ENCODE measurements at places on chromosomes 13 and 19.

GRCh38 chr19:31249217-31249616, 100.0 kb downstream of the TSHZ3 start:
- no peak for DNase-seq

DNA sequence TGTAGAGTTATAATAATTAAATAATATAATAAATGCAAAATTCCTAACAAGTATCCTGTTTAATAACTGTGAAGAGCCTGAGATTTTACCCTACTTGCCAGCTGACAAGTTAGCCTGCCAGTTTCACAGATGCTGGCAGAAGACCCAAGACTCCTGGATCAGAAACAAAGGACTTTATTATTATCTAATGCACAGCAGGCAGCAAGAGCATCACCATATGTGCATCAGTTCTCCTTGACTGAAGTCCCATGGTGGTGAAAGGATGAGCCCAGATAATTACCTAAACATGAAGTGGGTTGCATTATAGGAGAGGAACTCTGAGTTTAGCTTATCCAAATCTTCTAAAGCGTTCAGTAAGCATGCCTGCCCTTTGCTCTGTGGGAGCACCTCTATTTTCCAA, 39.1 kb upstream of the MTIF3 start:
- DNase-seq, result no peak

DNA sequence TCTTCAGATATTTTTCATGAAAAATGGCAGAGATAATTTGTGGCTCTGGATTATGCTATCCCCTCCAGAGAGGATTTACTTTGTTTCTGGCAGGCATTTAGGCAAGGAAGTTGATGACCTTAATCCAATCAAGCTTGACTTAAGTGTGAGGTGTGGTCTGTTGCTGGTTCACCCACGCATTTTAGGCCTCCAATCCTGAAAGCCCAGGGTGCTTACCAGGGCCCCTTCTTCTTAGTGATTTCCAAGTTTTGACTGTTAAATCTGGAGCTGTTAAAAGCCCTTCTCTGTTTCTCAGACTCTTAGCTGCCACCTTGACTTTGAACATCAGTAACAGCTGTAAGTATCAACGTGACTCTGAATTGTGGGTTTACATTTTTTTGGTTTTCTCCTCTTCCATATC, 161.8 kb downstream of the DNAJC15 start:
- no peak for DNase-seq

DNA sequence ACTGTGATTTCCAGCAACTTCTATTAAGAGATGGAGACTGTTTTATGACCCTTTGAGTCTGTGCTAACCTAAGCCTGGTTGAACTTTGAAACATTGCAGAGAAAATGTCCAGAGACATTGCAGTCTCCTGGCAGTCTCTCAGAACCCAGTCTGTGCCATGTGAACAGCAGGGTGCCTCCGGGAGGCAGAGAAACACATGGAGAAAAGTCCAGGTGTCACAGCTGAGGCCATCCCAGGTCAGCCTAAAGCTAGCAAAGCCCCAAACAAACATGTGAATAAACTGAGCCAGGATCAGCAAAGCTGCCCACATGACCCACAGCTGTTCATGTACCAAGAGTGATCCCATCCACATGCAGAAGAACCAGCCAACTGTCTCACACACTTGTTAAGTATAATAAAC, 7.8 kb downstream of the CYP4F11 start:
- DNase-seq, result no peak

DNA sequence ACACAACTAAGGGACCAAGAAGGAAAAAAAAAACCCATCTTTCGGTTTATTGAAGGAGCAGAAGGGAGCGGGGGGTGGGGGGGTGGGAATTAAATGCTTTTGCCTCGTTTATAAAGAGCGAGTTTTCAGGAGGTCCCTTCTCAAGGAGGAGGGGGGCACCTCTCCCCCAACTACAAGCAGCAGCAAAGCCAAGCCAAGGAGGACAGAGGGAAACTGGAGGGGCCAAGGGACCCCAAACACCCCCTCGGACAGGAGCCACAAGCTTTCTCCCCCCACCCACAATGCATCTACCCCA, 2.4 kb downstream of the IRF2BP1 start:
- no peak for DNase-seq

DNA sequence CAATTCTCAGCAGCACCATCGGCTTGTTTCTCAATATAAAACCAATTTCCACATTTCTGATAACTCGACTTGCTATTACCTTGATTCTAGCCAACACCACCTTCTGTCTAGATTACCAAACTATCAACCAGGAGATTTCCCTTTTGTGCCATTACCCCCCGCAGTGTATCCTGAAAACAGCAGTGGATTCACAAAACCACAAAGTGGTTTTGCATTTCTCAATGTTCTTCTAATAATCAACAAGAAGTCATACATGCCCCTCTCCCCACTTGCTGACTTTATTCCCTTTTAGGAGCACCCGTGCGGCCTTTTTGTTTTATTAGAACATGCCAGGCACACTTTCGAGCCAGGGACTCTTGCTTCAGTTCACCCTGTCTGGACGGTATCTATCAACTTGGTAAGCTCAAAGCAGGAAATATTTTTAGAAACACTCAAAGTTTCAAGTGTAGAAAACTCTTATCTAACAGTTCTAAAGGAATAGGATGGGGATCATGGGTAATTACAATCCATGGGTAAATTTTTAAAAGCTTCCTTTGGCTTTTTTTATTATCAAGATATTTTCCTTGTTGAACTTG, 967.4 kb downstream of the EFNB2 start:
- DNase-seq, result no peak

DNA sequence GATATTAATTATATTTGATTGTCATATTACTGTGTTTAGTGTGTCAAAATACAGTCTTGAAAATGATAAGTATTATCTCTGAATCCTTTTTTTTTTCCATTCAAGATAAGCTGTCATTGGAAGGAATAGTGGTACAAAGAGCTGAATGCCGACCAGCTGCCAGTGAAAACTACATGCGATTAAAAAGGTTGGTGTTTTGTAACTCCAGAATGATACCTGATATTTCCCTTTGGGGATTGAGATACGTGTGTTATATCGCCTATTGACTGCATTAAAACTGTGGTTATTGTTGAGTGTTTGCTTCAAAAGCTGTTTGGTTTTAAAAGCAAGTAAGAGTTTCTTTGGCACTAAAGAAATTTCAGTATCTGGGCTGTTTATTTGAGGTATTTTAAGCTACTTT, 6.5 kb upstream of the KCTD4 start:
- no peak for DNase-seq

GRCh38 chr19:2320939-2321338, 7.4 kb downstream of the LSM7 start:
- DNase-seq, result no peak
